ENCODE measurements at places on chromosomes 11 and 22.

DNA sequence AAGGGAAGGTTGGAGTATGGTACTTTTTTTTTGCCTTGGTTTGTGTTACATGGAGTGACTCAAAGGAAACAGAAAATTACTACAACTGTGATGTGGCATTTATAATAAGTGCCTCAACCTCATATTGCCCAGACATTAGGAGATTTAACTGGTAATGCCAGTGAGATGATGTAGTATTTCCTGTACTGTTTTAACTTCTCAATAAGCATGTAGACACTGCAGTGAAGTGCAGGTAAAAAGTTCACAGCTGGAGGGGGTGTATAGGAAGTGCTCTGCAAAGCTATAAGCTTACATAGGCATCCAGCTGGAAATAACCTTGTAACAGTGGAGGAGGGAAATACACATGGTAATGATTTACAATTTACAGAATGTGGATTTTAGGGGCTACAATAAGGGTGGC lies 138.2 kb upstream of the MTMR2 start:
- DNase-seq: no peak

DNA sequence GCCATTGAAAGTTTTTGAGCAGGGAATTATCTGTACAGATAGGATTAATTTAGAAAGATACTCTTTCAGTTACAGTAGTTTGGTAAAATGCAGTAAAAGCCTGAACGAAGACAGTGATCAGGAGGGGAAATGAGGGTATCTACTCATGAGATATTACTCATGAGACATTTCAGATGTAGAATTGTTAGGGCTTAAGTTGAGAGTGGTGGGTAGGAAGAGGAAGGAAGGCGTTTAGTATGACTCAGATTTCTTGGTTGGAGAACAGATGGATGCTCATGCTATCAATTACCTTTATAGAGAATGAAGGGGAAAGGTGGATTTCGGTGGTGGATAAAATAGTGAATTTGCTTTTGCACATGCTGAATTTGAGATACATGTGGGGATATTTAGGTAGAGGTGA lies 15.8 kb downstream of the CCDC81 start:
- no peak for DNase-seq

GRCh38 chr22:26124991-26125725 lies 44.1 kb upstream of the SEZ6L start:
- DNase-seq: no peak

DNA sequence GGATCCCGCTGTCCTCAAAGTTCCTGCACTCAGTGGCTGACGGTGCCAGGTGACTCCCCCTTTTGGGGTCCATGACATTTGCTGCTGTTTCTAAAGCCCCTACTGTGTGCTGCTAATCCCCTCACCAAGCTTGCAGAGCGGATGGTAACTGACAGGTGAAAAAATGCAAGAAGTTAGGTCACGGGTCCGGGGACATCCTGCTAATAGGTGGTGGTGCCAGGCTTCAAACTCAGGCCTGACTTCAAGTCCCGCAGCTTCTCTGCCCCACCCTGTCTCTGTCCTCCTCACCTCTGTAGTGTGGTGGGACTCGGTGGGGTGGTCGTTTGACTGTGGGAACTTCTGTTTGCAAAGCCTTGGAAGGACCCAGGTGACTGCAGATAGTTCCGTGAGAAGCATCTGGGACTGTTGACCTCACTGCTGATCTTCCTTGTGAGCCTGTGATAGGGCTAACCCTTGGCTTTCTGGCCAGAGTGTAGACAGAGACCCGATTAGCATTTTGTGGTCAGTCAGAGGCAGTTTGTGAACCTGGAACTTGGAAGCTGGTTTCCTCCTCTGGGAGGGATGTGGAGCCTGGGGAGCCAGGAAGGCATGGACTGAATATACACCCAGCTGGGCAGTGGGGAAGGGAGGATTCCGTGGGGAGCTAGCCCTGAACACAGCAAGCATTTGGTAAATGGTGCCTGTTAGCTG lies 115.4 kb upstream of the OR4B1 start:
- DNase-seq: no peak

- no peak for DNase-seq
These were observed 2.9 kb upstream of the SERPINH1 start for GRCh38 chr11:75558939-75559843.

DNA sequence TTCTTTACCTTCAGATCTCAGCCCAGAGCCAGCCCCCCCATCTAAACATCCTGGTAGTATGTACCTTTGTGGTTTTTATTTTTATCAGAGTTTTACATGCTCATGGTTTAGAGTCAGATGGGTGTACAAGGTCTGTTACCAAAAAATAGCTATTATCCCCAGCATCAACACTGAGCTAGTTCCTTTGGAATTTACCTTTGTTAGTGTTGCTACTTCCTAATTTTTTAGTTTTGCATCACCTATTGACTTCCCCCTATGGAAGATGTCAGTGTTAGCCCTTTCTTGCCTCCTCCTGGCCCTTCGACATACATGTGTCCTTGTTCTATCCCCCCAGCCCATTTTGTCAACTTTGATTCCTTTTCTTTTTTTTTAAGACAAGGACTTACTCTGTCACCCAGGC lies 7.4 kb downstream of the UPB1 start:
- no peak for DNase-seq

- no peak for DNase-seq
These were observed 31.1 kb downstream of the RPL3 start for GRCh38 chr22:39288135-39288898.

DNA sequence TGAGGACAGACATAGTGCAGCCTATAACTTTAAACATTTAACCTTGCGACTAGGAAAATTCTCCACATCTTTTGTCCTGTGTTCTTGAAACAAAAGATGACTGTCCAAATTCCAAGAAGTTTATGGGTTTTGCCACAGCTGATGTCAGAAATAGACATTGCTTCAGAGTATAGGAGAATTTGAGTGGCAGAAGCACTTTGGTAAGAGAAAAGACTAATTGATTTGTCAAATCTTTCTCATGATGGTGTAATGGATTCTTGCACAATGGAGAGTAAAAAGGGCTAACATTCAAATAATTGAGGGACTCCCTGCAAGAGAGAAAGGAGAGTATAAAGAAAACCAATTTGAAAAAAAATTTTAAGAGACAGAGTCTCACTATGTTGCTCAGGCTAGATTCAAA lies 25.3 kb downstream of the C11orf58 start:
- DNase-seq: no peak

DNA sequence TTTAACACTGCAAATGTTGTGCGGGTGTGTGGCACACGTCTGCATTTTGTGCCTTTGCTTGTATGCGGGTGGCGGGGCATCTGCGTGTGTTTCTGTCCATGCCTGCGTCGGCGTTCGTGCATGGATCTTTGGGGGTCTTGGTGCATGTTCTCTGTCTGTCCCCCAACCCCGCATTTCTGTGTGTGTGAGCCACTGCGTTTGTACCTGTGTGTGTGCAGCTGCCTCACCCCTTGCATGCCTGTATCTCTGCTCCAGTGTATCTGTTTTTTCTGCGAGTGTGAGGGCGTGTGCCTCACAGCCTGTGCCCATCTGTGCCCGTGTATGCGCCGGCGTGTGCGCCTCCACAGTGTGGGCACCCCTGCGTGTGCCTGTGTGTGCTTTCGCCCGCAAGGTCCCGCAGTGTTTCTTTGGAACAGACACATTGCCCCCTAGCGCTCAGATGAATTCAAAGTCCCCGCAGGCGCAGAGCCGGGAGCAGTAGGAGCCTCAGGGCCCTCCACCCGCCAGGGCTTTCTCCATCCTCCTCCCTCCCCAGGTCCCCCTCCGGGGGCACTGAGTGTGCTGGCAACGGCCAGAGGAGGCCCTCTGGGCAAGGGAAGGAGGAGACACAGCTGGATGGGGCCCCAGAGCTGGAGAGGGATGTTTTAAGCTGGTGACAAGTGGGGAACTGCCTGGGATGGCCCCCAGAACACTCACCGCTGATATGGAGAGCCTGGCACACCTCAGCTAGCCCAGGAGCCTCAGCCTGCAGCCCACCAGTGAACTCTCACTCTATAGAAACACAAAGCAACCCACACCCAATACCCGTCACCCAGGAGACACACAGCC lies 3.1 kb upstream of the MN1 start:
- peak; percentile 39 for DNase-seq

- no peak for DNase-seq
These were observed 373.0 kb downstream of the CTTN start for GRCh38 chr11:70771099-70771885.

- no peak for DNase-seq
These were observed 29.4 kb downstream of the GRIK4 start for GRCh38 chr11:120540744-120541465.
